ENCODE measurements at places on chromosomes 3 and 15.
A peak's percentile ranks its signal among the peaks of the same experiment; 100 is the strongest.

GRCh38 chr15:66164788-66165187, 88.8 kb downstream of the MEGF11 start:
- DNase-seq = peak; percentile 88

DNA sequence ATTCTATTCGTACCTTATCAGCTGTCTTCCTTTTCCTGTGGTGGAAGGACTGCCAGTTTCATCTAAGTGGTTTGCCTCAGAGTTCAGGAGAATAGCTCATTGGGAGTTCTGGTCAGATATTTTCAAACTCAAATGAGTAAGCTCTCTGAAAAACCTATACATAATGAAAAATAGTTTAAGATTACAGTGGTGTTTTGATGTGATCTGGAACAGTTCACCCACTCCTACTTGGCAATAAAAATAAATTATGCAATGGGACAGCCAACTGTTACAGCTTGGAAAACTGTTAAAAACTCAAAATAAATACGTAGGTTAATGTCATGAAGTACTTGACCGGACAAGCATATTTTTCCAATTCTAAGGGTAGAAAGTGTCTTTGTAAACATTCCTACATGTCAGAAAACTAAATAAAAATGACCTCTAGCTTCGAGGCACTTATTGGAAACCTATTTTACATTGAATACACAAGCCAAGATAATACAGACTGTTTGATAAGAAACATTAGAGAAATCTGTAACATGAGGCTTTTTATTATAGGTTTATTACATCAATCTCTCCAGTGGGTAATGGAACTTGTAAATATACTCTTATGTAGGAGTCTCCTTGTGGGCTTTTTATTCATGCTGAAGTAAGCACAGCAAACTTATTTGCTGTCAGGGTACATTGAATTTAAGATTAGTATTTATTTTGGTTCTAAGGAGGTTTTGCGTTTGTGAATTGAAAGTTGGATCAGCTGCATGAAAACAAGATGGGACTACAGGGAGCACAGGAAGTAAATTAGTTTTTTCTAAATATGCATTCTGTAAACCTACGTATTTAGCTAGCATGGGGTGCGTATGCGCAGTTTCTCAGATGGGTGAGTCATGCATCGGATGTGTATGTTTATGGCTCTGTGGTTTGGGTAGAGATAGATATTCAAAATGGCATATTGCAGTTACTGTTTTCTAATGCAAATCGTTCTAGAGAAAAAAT, 453.1 kb downstream of the IL5RA start:
- DNase-seq = no peak

DNA sequence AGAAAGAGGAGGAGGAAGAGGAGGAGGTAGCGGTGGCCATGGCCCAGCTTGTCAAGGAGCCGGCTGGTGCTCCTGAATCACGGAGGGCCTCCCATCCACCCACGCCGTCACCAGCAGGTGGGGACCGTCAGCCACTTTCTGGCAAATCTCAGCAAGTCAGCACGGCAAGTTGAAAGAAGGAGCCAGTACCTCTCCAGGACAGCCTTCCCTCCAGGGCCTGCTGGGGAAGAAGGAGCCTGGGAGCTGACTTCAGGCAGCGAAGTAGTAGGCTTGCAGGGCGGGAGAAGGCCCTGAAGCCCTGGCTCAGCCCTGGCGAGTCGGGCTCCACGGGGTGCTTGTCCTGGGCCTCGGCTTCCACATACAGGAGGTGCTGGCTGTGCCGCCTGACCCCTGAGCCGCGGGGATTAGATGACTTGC, 99.2 kb upstream of the TRPM1 start:
- no peak for DNase-seq

GRCh38 chr3:34399401-34399800, 601.0 kb downstream of the PDCD6IP start:
- DNase-seq = no peak

DNA sequence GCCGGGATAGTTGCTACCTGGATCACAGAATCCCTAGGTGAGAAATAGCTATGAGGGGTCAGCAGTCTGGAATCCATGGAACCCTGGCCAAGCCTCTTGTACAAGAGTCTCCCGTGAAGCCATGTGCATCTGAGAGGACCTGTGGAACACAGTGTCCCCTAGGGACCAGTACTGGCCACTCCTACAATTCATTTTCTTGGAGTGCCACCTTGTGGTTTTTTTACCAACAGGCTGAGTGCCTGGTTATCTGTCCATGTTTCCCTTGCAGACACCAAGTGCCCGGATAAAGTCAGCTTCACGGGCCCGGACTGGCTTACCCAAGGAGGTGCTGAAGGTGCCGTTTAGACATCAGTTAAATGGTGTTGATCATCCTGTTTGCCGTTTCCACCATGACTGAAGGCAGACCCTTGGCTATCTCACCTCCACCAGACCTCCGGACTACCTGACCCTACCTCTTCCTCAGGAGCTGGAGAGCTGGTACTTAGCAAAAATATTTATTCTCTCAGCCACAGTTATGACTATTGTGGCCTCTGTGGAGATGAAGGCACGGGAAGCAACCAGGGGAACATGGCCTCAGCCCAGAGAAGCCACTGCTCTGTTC, 93.9 kb downstream of the RBPMS2 start:
- DNase-seq = peak; percentile 18

DNA sequence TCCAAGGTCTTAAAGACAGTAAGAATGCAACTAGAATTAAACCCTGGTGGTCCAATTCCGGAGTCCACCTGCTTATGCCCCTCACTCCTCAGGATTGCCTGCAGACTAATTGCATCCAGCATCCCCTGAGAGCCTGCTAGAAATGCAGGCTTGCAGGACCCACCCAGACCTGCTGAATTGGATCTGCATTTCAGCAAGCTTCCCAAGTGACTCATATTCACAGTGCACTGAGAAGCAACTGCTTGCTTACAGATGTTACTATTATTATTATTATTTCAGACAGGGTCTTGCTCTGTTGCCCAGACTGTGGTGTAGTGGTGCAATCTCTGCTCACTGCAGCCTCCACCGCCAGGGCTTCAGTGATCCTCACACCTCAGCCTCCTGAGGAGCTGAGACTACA, 83.5 kb upstream of the VGLL4 start:
- DNase-seq = no peak

DNA sequence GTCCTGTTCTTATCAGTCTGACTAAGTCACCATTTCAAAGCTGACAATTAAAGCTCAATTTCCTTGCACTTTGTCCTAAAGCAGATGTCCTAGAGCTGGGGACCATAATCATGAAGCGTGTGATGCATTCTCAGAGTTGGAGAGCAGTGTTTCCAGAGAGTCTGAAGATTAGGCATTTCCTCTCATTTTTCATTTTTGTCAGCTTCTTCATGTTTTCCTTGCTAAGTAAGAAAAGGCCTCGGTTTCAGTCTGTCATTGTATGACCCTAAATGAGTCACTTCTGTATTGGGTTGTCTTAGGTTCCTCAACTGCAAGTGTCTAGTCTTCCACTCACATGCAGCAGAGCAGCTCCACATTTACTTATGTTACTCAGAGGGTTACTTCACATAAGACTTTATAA, 257.2 kb upstream of the TPRG1 start:
- DNase-seq = no peak

Measured in NCI-H2171 (cell line).